ENCODE measurements at places on chromosomes 12 and 14. TPM values are rescaled to one million over a fixed set of nuclear protein-coding genes. Genes with fewer than 3 reads are reported as not detected.

GRCh38 chr12:89151536-89151935 is 200.8 kb downstream of the DUSP6 start:
- no peak for DNase-seq

GRCh38 chr12:71581206-71581605 is 82.4 kb downstream of the ZFC3H1 start:
- DNase-seq: no peak

SLC39A2 gene
- not detected for total RNA-seq

DNA sequence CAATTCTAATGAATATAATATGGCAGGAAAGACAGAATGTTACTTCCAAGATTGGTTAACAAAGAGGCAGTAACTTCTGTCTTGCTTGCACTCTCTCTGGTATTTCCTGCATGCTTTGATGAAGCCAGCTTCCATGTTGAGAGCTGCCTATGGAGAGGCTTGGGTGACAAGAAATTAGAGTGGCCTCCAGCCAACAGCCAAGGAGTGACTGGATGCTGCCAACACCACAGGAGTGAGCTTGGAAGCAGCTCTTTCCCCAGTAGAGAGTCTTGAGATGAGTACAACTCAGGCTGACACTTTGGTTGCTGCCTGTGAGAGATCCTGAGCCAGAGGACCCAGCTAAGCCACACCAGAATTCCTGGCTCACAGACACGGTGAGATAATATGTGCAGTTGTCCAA is 183.1 kb downstream of the RMST start:
- DNase-seq: no peak

TGM1 gene
- total RNA-seq: 0.99 TPM

GRCh38 chr12:119683816-119684215 is 15.9 kb downstream of the PRKAB1 start:
- DNase-seq: no peak

GRCh38 chr14:70779667-70780066 is 29.6 kb downstream of the MAP3K9 start:
- no peak for DNase-seq

STYK1 gene
- total RNA-seq: 3.7 TPM
